DMS 273 treated with DMSO at 0.1 percent for 48 hours (cell line): ENCODE measurements at places on chromosomes 11 and 22.

- no peak for DNase-seq
Observed at GRCh38 chr11:68047437-68048290, 8.8 kb downstream of the TCIRG1 start.

DNA sequence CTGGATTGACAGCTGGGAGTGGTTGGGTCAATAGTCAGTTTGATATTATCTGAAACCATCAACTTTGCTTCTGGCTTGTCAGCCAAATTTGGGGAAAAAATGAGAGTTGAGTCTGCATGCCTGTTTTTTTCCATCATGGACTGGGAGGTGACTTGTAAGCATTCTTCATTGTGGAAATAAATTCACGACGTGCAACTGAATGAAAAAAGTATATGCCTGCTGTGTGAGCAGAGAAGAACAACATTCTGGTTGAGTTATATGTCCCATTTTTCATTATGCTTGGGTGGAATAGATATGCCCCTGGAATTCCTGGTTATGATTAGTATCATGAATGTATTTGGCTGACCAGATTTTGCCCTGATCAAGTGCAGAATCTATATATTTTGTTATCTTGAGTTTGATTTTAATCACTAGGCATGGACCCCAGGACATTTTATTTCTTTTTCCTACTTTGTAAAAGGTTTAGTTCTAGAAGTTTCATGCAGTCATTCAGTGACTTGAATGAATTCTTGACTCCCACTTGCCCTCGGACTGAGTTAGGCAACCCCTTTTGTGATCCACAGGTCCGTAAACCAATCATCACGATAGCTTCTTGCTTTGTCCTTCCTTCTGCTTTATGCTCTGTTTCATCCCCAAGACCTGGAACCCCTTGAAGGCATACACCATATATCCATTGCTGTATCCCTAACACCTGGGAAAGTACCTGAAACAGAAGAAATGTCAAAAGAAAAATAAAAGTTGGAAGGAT is 205.8 kb downstream of the NAV2 start:
- no peak for DNase-seq

DNA sequence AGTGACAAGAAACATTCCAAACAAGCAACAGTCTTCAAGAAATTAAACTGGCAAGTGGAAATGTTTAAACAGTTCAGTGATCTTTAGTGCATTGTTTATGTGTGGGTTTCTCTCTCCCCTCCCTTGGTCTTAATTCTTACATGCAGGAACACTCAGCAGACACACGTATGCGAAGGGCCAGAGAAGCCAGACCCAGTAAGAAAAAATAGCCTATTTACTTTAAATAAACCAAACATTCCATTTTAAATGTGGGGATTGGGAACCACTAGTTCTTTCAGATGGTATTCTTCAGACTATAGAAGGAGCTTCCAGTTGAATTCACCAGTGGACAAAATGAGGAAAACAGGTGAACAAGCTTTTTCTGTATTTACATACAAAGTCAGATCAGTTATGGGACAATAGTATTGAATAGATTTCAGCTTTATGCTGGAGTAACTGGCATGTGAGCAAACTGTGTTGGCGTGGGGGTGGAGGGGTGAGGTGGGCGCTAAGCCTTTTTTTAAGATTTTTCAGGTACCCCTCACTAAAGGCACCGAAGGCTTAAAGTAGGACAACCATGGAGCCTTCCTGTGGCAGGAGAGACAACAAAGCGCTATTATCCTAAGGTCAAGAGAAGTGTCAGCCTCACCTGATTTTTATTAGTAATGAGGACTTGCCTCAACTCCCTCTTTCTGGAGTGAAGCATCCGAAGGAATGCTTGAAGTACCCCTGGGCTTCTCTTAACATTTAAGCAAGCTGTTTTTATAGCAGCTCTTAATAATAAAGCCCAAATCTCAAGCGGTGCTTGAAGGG is 6.0 kb downstream of the MALAT1 start:
- DNase-seq, result no peak

DNA sequence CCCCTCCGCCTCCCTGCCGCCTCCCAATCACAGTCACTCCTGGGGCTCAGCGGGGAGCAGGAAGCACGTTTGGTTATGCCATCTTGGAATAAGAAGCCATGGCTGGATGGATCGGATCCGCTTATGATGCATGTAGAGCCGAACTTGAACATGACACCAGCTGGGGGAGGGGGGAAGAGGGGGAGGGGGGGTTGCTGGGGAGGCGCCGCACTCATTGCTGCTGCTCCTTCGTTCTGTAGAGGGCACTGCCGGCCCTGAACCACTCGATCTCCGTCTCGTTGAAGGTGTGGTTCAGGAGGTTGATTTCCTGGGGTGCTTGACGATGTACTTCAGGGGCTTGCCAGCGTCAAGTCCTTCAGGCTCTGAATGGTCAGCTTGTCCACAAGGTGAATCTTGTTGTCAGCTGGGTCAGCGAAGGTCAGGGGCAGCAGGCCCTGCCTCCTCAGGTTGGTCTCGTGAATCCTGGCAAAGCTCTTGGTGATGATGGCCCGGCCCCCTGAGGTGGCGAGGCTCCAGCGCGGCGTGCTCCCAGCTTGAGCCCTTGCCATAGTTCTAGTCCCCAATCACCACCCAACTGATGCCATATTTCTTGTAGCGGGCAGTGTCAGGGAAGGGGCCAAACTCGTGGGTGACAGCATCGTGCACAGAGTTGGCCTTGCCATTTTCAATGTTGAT is 476.9 kb upstream of the ISX start:
- no peak for DNase-seq

GRCh38 chr11:69101115-69101791 is 52.5 kb downstream of the TPCN2 start:
- DNase-seq, result peak; percentile 8
